ENCODE measurements at places on chromosomes 4 and X.
A peak's percentile ranks its signal among the peaks of the same experiment; 100 is the strongest.

GRCh38 chr4:99886146-99886545 lies 8.1 kb downstream of the LAMTOR3 start:
- no peak for DNase-seq

DNA sequence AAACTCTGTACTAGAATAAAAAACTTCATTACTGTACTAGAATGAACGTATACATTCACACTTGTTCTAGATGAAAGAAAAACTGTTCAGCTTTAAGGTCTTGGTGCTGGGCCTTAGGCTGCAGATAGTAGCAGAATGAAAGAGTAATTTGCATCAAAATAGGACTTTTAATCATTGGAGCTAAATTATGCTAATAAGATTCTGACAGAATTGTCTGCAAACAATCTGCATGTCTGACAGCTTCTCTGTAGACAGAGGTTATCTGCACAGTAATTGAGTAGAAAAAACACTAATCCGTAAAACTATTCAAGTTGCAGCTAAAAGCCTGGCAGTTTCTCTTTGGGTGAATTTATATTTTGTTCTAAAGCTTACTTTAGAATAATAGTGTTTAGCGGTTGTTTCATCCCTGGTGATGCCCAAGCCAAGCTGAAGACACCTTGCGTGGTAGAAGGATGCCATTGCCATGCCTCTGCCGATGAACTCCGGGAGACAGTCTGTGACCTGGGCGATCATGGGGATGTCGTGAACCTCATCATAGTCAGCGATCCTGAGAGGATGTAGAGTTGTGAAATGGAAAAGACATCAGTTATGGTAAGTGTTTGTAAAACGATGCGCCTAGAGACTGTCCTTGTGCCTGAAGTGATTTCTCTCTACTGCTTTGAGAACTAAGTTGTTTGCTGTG lies 25.3 kb downstream of the LRP2BP start:
- no peak for DNase-seq

GRCh38 chr4:40365766-40366165 lies 30.6 kb downstream of the CHRNA9 start:
- DNase-seq = no peak

DNA sequence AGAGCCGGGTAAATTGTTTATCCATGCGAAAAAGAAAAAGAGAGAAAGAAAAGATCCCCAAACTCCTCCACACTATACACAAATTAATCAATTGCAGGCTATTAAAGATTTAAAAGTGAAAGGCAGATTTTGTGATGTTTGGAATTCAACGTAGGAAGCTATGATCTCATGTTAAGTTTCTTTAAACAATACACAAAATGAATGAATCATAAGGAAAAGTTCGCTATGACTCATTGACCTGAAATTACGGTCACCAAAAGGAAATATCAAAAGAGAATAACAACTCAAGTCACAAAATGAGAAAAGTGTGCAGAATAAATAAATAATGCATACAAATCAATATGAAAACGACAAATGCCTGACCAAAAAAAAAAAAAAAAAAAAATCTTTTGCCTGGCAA lies 28.6 kb downstream of the CLNK start:
- DNase-seq = no peak

GRCh38 chrX:9638871-9639270 lies 126.8 kb downstream of the GPR143 start:
- no peak for DNase-seq

DNA sequence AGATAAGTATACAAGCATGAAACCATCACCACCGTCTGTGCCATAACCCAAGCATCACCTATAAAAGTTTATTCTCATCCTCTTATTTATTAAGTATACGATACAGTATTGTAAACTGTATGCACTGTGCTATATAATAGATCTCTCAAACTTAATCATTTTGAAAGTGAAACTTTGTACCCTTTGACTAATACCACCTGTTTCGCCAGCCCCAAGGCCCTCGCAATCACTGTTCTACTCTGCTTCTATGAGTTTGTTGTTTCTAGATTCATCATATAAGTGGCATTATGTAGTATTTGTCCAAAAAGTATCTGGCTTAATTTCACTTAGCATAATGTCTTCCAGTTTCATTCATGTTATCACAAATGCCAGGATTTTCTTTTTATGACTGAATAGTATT lies 72.1 kb upstream of the DOCK11 start:
- DNase-seq = no peak

- no peak for DNase-seq
Observed at GRCh38 chr4:126028876-126029275, 714.1 kb downstream of the FAT4 start.

GRCh38 chr4:153758688-153759406 lies 977 bp downstream of the RNF175 start:
- no peak for DNase-seq

DNA sequence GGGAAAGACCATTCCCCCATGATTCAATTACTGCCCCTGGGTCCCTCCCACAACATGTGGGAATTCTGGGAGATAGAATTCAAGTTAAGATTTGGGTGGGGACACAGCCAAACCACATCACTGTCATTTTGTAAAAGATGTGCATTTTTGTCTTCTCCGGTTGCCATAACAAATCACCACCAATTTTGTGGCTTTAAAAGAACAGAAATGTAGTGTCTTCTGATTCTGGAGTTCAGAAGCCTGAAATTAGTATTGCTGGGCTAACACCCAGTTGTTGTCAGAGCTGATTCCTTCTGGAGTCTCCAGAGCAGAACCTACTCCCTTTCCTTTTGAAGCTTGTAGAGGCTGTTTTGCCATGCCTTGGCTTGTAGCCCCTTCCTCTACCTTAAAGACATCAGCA lies 54.1 kb upstream of the DHRSX start:
- DNase-seq = no peak

GRCh38 chr4:82097504-82097903 lies 276.3 kb downstream of the HNRNPD start:
- no peak for DNase-seq

- no peak for DNase-seq
Observed at GRCh38 chr4:12178614-12179610, 750.2 kb upstream of the HS3ST1 start.

DNA sequence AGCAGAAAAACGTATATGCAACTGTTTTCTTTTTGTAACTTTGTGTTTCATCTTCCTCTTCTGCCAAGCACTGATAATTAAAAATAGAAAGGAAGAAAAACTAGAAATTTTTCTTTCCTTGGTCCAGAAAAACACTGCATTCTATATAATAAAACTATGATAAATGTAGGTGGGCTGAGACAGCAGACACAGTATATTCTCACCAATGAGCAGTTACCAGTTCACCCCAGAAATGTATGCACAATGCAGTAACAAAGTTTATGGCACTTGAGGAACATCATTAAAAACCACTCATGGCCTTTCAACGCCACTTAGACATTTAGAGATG lies 79.4 kb downstream of the FAT1 start:
- no peak for DNase-seq

GRCh38 chr4:90745176-90745575 lies 618.0 kb downstream of the CCSER1 start:
- DNase-seq = no peak

DNA sequence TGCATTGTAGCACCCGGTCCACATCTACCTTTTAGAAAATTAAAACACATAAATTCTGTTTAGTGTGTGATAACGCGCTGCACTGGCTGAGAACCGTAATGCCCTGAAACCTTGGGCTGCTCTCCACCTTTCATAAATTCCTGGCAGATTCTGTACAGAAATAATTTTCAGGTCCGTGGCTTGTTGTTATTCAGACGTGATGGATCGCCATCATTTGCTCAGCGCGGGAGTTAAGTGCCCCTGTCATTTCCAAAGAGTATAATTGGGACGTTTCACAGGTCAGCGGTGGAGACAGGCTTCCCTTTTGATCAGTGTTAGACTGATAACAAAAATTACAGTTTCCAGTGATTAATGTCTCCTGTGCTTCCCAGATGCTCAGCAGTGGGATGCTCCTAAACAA lies 16.5 kb downstream of the UVSSA start:
- DNase-seq = no peak

GRCh38 chr4:6467600-6467999 lies 4.8 kb downstream of the PPP2R2C start:
- DNase-seq = no peak

- DNase-seq = no peak
Observed at GRCh38 chr4:115906428-115906827, 793.0 kb upstream of the NDST4 start.

DNA sequence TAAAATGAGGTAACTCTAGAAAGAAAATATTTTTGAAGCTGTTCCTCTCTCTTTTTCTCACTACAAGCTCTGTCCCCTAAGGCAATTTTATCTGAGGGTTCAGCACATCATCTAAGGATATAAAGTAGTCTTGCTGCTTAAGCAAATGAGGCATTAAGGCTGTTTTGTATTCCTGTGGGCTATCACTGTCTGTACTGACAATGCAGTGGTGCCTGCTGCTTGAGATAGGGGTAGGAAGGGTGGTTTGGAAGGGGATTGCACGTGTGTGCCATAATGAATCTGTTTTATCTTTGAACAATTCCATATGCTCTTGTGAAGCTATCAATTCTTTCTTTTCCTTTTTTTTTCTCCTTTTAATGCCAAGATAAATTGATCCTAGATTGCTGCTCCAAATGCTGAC lies 128.0 kb upstream of the ATOH1 start:
- DNase-seq = no peak

GRCh38 chr4:41815473-41815872 lies 66.9 kb upstream of the PHOX2B start:
- no peak for DNase-seq

DNA sequence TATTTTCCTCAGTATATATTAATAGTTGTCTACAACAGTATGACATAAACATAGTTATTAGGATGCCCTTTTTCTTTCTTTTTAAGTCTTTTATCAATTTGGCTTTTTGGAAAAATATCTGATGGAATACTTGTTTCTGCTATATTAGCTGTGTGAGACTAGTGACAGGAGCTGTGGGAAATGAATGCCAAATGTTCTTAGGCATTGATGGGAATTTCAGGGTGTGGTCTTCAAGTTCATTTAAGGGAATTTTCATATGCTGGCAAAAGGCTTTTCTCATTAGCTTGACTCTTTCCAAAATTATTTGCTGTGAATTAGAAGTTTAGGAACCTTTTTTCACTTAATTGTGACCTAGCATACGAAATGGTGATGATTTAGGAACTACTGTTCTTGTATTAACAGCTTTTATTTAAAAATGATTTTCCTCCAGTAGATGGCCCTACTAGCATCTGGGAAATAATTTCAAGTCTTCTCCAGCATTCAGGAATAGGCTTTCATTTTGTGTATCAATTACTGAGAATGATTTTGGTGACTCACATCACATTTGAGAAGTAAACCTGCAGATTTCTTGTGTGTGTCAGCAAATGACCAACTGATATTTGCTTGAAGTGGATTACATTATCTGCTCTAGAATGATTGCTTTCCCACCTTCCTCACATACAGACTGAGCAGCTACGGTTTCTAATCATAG lies 70.9 kb downstream of the HTT start:
- DNase-seq = no peak

GRCh38 chrX:6707497-6707896 lies 172.6 kb upstream of the VCX3A start:
- no peak for DNase-seq

DNA sequence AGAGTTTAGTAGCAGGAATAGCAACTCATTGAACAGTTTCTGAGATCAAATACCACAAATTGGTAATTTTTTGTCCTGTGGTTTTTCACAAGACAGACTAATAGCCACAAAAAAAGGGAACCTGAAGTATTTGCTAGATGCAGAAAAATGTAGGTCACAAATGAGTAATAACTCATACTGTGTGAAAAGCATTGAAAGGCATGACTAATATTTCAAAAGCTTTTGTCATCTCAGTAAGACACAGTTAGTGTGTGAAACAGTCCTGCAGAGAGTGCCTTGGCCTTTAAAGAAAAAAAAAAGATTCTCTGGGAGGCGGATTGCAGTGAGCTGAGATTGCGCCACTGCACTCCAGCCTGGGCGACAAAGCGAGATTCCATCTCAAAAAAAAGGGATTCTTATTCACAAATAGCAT lies 31.4 kb upstream of the SLC25A31 start:
- no peak for DNase-seq

DNA sequence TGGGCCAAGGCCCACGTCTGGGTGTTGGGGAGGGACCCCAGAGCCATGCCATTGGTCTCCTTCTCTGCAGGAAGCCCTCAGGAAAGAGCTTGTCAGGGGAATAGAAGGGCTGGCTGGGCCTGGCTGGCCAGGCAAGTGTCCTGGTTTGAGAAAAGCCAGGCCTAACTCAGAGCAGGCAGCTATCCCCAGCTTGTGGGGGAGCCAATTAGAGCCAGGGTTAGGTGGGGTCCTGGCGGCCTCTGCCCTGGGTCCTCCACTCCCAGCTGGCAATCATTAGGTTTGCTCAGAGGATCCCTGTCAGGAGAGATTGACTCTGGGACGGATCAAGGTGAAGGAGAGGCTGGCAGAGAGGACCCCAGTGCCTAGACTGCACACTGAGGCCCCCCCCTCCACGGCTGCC lies 64.8 kb downstream of the PJA1 start:
- DNase-seq = no peak

GRCh38 chr4:99572527-99573240 lies 1.9 kb upstream of the MTTP start:
- no peak for DNase-seq

DNA sequence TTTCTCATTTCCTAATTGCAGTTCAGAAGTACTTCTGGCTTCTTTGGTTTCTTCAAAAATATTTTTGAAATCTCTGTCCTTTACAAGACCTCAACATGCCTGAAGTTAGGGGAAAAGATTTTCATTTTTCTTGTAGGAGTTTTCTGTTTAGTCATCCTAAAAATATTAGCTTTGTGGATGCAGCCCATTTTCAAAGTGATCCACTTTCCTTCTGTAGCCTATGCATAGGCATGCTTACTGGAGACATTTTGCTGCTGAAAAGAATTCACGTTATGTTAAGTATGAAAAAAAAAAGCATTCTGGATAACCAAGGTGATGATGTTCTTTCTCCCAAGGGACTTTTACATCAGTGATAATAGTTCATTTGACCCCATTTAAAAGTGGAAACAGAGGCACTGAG lies 245.6 kb downstream of the THOC2 start:
- no peak for DNase-seq

GRCh38 chrX:150731795-150732194 lies 38.6 kb downstream of the MTMR1 start:
- no peak for DNase-seq

GRCh38 chr4:128663325-128663724 lies 146.2 kb upstream of the JADE1 start:
- no peak for DNase-seq

- no peak for DNase-seq
Observed at GRCh38 chr4:71473541-71474240, 134.9 kb downstream of the SLC4A4 start.

GRCh38 chr4:11790230-11790629 lies 361.5 kb upstream of the HS3ST1 start:
- no peak for DNase-seq

DNA sequence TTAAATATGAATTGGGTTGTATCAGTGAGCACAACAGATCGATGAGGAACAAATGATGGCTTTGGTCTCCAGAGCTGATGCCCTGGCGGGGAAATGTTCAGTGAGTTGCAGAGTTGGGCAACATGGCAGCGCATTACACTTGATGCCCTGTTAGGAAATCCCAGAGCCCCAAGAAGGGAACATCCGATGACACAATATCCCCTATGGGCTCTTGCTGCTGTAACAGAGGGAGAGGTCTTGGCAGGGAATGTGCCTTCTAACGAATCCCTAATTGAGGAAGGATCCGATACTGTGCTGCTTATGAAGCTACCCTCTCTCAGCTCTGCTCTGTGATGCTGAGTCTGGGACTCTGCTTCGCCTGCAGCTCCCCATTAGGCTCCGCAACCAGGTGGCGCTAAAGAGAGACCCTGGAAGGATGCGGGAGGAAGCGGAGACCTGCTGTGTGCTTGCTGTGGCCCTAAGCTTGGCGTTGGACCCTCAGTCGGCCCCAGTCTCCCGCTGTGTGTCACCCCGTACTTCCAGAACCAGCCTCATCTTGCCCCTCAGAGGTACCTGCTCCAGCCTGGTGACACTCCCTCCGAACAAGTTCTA lies 38.9 kb downstream of the PDHA1 start:
- DNase-seq = peak; percentile 27

Data from NCI-H1092 (cell line).